ENCODE measurements at places on chromosomes 2 and 18.

DNA sequence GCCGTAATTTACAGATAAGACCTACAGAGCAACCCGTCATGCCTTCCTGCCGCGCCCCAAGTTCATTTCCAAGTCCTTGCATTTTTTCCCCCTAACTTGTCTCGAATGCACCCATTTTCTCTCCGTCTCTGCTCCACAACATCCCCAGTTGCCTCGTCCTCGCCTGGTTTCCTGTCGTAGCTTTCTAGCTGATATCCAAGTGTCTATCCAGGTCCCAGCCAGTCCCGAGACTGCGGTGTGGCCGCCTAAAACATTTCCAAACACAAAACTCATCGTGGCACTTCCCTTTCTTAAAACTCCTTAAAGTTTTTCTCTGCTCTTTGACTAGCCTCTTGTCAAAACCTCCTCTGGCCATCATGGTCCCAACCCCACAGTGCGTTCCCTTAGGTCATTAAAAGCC lies 1.2 kb upstream of the BARD1 start:
- no peak for DNase-seq

DNA sequence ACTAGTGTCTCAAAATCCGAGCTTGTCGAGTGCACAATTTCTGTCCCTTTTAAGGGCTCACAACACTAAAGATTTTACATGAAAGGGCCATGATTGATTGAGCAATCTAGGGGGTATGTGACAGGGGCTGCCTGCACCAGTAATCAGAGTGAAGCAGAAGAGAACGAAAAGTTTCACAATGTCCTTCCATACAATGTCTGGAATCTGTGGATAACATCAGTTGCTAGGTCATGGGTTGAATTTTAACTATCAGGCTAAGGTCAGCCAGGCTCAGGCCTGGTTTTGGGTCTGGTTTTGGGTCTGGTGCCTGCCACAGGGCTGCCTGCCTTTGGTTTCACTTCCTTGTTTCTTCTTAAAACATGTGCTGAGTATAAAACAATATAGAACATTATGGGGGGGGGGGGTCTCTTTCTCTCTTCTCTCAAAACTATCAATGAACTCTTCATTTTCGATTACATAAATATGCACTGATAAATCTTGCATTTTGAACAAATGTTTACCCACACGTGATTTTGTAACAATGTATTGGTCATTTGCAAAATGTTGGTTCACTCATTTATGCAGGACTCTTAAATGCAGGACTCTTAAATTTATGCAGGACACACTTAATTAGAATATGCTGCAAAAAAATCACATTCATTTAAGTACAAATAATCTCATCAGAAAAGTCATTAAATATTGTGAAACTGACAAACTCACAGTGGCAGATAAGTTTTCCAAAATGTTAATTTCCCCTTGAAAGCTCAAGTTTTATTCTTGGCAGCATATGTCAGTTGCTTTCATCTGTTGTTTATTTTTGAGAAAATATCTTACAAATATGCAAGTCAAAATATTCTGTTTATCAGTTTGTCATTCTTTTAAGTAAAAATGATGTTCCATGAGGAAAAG lies 290.5 kb upstream of the KYNU start:
- DNase-seq: no peak

- no peak for DNase-seq
These were observed 26.8 kb upstream of the ASXL2 start for GRCh38 chr2:25905126-25905525.

- no peak for DNase-seq
These were observed 44.5 kb downstream of the COMMD1 start for GRCh38 chr2:61949714-61950560.

DNA sequence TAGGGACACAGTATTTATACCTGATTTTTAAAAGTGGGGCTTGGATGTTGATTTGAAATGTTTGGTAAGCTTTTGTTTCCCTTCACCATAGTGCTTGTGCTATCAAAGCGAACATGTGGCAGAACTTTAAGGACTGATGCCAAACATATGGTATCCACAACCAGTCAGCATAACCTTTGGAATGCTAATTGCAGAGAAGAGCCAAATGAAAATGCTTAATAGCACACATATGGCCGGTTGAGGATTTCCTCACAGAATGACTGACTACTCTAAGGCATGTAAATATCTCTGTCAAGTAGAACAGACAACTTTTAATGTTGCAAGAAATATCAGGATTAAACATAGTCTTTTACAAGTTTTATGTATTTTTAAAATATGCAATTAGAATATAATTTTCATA lies 120.9 kb upstream of the COL3A1 start:
- no peak for DNase-seq

- DNase-seq: peak; percentile 54
These were observed 2113.3 kb upstream of the PIK3C3 start for GRCh38 chr18:39841482-39842365.

DNA sequence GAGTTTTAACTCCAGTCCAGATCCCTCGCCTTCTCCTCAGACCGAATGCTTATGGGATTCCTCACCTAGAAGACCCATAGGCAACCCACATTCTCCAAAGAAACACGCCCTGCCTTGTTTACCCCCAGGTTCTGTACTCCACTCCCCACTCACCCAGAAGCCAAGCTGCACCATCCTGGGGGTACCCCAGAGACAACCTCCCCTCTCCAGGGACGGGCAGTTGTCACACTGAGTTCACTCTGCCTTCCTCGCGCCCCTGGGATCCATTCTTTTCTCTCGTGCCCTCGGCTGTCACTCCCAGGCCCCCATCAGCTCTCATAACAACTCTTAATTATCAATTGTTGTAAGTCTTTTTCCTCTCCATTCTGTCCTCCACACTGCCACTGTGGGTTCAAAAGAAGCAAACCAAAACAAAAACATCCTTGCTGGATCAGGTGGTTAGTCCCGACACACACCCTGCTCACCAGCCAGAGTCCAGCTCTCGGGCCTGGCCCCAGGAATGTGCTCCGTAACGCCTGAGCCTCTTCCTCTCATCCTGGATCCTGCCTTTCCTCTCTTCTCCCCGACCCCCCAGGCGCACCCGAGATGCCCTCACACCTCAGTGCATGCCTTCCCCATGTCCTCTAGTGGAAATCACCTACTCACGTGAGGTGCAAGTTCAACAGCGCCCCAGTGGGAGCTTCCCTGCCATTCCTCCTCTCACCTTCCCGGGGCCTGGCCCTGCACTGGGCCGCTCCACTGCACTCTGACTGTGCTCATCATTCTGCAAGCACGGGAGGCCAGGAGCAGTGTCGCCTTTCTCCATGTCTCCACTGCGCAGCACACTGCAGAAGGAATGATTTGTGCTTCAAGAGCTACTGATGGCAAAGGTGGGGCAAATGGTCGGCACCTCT lies 20.7 kb downstream of the COX7A2L start:
- no peak for DNase-seq

DNA sequence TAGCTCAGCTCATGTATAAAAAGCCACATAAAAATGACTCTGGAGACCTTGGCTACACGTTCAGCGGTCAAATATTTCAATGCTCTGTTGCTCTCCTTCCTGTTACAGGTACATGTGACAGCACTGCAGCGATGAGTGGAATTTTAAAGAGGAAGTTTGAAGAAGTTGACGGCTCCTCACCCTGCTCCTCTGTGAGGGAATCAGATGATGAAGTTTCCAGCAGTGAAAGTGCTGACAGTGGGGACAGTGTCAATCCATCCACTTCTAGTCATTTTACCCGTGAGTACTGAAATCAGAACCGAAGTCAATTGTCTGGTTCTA lies 125.4 kb downstream of the CSRNP3 start:
- no peak for DNase-seq

DNA sequence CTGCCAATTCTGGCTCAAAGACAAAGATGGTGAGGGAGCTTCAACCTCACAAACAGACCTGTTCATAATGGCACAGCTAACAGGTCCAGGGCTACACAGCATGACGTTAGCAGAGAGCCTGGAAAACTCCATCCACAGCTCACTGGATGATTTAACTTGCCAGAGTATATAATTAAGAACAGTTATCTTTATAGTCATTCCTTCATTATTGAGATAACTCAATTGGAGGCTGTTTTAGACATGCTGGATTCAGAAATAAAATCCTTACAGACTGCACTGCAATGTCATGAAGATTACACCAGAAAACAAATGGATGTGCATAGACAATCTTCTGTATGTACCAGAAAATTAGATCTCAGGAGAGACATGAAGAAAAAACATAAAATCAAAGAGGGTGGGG lies 55.1 kb upstream of the LYPD1 start:
- DNase-seq: no peak

DNA sequence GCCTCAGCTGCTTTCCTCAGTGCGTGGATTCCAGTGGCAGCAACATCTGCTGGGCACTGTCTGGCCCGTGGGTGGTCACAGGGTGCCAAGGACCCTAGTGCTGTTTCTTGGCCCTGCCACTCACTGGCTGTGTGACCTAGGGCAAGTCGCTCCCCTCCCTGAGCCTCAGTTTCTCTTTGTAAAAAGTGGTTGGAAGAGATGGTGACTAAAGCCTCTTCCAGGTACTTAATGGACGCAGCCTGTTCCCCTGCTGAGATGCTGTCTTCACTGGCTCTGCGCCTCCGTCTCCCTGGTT lies 42.2 kb downstream of the ATOH8 start:
- no peak for DNase-seq

DNA sequence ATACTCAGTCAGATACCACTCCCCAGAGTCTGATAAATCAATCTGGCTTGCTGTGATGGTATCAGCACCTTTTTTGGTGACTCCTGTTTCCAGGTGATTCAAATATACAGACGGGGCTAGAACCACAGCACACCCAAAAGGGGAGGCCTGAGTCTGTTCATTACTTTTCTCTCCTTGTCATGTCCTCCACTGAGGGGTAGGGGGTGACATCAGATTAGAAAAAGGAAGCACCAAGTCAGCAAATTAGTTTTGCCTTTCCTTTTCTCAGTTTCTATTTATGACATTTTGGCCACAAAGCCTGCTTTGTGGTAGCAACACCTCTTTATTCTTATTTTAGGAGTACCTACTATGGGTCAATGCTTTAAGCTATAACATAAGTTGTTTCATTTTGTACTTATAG lies 127.4 kb downstream of the CCDC102B start:
- no peak for DNase-seq

GRCh38 chr2:195574312-195574711 lies 82.7 kb upstream of the SLC39A10 start:
- DNase-seq: no peak

Data from iPS DF 6.9 (cell line).